NCI-H2171 treated with DMSO at 0.1 percent for 48 hours (cell line): ENCODE measurements at places on chromosomes 2 and 18.

GRCh38 chr18:77106331-77106730 lies 26.3 kb downstream of the MBP start:
- no peak for DNase-seq

DNA sequence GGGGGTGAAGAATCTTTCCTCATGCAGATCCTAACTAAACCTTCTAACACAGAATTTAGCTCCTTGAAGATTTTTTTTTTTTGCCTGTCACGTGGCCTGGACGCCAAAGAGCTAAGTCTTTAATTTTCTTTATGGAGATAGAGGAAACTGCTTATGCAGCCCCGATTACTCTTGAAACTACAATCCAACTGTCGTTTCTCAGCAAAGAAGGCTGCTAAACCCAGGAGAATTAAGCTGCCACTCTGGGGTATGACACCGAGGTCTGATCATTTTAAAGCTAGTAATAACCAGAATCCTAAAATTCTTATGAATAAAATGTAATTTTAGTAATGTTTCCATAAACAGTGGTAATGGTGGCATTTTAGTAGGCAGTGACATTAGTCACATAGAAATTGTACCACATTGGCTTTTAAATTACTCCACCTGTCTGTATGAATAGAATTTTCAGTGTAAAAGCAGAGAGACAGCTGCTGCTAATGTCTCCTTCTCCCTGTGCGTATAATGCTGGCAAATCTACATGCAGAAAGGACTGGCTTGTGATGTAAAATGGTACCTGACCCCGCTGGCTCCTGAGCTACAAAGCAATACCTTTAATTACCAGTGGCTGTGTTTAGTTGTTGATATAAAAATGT lies 86.5 kb downstream of the MEIS1 start:
- no peak for DNase-seq

GRCh38 chr2:235064976-235065375 lies 113.2 kb downstream of the SH3BP4 start:
- no peak for DNase-seq

GRCh38 chr2:79892123-79892522 lies 379.3 kb downstream of the CTNNA2 start:
- DNase-seq = no peak

- DNase-seq = peak; percentile 52
Observed at GRCh38 chr18:63207835-63208234, 111.7 kb downstream of the BCL2 start.

GRCh38 chr2:180463608-180464007 lies 456.5 kb upstream of the CWC22 start:
- peak; percentile 23 for DNase-seq

GRCh38 chr2:32624812-32625211 lies 3.0 kb upstream of the TTC27 start:
- DNase-seq = no peak

GRCh38 chr2:60556576-60557485 lies 3.4 kb upstream of the BCL11A start:
- DNase-seq = no peak

GRCh38 chr2:160928854-160929301 lies 231.3 kb upstream of the TANK start:
- DNase-seq = no peak

GRCh38 chr2:96498021-96498431 lies 7.1 kb downstream of the NEURL3 start:
- no peak for DNase-seq

DNA sequence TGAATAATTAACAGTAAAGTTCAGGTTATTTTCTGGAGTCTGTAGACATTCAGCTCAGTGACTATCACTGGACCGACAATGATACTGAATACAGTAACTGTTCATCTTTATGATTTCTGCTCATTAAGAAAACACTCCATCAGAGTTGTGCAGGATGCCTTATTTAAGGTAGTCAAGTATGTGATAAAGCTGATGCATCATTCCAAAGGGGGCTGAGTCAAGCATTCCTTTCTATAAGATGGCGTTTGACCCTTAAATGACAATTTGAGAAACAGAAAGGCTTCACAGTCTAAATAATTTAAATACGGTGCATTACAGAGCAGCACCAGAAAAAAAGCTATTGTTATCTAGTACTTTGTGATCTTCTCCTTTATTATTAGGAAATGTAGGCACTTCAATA lies 131.1 kb downstream of the CDH2 start:
- DNase-seq = no peak

GRCh38 chr2:199468561-199469513 lies 11.1 kb upstream of the SATB2 start:
- DNase-seq = no peak

GRCh38 chr18:39421276-39421675 lies 1855.7 kb upstream of the CELF4 start:
- no peak for DNase-seq

GRCh38 chr18:8943900-8944870 lies 158.3 kb upstream of the NDUFV2 start:
- no peak for DNase-seq

GRCh38 chr2:196591621-196592022 lies 47.9 kb upstream of the CCDC150 start:
- DNase-seq = peak; percentile 96

- DNase-seq = peak; percentile 62
Observed at GRCh38 chr2:112480530-112481049, 1.4 kb upstream of the TTL start.

DNA sequence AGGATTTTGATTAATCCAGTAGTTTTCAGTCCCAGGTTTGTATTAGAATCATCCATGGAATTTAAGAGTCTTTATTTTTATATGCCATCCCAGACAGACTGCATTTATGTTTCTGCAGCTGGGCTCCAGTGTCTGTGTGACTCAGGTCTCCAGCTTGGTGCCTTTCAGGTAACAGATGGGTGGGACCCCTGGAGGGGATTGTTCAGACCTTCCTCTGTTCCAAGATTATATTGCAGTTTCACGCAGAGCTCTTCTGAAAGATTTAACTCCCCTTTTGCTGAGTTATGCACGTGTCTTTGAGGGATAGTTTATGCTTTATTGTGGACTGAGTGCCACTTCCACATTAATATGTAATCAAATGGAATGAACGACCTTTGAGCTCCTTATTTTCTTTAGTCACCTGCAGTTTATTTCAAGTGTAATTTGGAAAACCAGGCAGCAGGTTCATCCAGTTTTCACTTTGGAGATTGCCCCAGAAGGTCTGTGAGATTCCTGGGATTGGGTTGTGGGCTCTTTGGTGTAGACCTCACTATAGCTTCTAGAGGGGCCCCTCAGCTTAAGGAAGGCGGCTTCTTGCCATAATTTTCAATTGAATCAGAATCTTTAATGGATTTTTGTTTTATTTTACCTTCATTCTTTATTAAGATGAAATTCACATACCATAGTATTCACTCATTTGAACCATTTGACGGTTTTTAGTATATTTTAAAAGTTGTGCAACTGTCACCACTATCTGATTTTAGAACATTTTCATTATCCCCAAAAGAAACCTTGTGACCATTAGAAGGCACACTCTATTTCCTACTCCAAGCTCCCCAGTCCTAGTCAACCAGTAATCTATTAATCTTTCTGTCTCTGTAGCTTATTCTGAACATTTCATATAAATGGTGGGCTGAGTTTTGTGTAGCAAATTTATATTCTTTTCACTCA lies 135.0 kb downstream of the WDSUB1 start:
- peak; percentile 85 for DNase-seq

GRCh38 chr2:157181234-157181633 lies 76.3 kb upstream of the GALNT5 start:
- DNase-seq = no peak

- peak; percentile 72 for DNase-seq
Observed at GRCh38 chr2:234606896-234607295, 110.0 kb upstream of the ARL4C start.

DNA sequence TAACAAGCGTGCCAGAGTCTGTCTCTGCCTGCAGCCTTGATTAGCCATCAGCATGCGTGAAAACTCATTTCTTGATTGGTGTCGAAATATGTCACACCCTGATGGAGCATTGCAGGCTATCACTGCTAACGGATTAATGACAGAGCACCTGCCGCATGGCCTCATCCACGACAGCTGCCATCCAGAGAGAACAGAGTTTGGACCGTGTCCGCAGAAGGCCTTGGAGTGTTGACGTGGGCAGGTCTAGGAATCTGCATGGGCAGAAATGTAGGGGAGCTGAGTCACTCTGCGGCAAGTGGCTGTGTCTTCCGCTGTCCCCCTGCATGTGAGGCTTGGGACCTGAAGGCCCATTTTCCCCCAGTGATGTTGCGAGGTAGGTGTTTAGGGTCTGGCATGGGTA lies 43.0 kb downstream of the KLHL29 start:
- no peak for DNase-seq

DNA sequence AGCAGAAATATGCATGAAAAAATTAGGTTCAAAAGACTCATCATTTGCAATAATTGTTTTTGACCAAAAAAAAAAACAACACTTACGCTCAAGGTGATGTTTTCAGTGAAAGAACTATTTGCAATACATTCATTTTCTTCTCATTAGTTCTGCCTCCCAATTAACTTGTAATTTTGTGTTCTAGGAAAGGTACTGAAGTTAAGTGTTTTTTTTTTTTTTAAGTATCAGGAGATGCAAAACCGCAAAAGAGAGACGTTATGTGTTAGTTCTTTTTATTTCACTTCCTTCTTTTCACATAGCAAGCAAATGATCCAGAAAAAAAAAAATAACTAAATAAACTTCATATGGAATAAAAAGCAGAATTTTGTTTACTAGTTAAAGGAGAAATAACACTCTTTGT lies 735.2 kb upstream of the GCFC2 start:
- no peak for DNase-seq
